ENCODE measurements at places on chromosomes 5 and 9. TPM values are rescaled to one million over a fixed set of nuclear protein-coding genes. Genes with fewer than 3 reads are reported as not detected.

DNA sequence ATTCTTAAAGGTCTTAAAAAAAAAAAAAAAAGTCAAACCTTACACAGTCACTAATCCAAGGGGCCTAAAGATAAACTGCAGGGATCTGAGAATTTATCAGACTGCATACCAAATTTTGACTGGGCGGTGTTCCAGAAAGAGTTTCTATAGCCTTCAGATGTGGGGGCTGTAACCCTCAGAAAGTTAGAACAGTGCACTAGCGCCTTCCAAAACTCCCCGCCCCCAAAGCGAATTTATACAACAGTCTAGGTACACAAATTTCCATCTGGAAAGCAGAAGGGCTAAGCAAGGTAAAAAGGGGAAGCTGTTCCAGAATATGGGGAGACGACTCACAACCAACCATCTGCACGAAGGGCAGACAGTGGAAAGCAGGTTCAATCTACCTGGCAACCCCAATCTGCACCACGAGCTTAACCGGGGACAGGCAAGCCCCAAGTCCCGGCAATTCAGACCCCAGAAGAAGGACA lies 813 bp downstream of the ERMP1 start:
- DNase-seq: peak; percentile 48

KIAA1191 gene
- 34.9 TPM for polyA plus RNA-seq

RLN2 gene
- 8.1 TPM for polyA plus RNA-seq

- DNase-seq: no peak
These were observed 512.3 kb upstream of the DAP start for GRCh38 chr5:11273180-11273903.

DNA sequence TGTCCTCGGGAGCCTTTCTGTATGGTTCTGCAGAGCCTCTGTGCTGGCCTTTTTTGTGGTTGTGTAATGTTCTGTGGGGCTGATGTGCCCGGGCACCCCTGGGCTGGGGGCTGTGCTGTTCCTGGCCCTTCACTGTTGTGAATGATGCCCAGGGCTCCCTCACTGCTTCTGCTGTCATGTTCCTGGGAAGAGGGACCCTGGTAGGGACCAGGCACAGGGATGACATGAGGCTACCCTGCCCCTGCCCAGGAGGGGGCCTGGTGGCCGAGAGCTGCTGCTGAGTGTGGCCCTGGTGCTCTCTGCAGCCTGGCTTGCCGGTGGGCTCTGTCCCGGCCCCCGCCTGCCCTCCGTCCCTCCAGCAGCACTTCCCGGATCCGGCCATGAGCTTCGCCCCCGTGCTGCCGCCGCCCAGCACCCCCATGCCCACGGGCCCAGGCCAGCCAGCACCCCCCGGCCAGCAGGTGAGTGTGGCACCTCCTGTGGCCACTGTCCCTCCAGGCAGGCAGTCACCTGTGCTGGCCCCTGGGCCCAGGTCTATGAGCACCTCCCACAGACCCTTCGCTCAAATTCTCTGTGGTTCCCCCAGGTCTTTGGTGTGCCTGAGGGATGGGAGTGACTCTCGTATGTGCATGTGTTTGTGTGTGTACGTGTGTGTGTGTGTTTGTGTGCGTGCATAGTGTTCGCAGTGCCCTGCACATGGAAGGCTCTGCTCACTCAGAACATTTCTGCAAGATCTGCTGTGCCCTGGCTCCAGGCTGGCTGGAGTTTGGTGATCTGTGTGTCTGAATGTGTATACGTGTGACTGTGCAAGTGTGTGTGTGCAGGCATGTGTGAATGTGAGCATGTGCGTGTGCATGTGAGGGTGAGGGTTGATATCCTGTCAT lies 72.3 kb downstream of the WNK2 start:
- no peak for DNase-seq

DNA sequence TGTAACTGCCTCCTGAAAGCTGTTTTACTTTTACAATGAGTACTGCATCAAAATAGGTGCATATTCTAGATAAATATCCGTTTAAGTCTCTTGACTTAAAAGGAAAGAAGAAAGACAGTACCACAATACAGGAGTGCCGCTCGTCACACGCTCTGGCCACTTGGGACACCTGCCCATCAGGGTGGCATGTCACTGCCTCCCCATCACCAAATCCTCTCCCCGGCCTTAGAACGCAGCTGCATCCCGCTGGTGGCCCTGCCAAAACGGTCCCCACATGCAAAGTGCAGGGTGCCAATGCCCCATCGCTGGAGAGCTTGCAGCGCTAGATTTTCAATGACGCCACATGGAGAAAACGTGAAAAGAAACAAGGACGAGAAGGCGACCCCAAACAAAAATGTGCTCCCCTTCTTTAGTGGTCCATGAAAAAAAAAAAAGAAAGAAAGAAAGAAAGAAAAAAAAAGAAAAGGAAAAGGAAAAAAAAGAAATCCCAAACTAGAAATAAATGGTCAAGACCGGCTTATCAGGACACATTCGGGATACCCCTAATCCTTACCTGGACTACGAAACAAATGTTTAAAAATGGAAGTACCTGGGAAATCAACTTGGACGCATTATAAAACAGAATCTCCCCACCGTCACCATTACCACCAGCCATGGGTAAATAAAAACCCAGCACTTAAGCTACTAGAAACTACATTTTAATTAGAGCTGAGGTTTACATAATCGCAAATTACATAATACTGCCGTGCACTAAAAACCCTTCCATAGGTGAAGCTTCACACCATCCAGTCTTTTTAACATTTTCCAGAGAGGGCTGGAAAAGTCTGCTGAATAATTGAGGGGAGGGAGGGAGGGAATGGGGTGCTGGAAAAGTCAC lies 1.0 kb downstream of the ANKH start:
- DNase-seq: no peak

Measured in testis (tissue), 5 donors.